ENCODE measurements at places on chromosomes 1 and 21.

- DNase-seq = no peak
Measured at GRCh38 chr1:22208268-22208972, 65.5 kb upstream of the WNT4 start.

GRCh38 chr1:25033828-25034705 is 104.0 kb upstream of the RUNX3 start:
- no peak for DNase-seq

DNA sequence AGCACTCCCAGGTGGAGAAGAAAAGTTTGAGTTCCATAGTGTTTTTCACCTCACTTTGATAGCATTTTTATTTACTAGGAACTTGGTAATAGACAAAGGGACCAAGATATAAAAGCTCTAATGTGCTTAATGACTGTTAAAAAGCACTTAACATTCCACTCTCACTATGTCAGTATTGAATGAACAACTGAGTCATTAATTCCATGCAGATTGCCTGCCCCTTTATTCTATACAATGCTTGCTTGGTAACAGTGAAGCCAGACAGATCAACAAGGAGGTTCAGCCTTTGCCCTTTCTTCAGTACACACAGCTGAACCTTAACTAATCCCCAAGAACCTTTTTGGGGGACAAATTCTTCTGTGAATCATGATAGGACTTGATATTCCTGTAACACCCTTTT is 425.5 kb downstream of the NUF2 start:
- DNase-seq = peak; percentile 3

DNA sequence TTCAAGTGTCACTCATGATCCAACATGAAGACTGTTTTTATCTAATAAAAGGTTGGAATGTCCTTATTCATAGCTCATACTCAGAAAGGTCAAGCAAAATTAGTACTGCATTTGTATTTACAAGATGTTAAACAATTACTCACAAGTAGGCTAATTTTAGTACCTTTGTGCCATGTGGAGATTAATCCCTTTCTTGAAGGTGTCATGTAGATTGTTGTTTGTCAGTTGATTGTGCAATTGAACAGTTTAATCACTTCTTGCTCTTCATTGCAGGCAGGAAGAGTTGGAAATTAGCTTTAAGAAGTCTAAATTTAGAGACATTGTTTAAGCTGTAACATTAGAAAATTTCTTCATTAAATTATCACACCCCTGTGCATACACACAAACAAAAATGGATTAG is 847.1 kb downstream of the KCNT2 start:
- DNase-seq = no peak

DNA sequence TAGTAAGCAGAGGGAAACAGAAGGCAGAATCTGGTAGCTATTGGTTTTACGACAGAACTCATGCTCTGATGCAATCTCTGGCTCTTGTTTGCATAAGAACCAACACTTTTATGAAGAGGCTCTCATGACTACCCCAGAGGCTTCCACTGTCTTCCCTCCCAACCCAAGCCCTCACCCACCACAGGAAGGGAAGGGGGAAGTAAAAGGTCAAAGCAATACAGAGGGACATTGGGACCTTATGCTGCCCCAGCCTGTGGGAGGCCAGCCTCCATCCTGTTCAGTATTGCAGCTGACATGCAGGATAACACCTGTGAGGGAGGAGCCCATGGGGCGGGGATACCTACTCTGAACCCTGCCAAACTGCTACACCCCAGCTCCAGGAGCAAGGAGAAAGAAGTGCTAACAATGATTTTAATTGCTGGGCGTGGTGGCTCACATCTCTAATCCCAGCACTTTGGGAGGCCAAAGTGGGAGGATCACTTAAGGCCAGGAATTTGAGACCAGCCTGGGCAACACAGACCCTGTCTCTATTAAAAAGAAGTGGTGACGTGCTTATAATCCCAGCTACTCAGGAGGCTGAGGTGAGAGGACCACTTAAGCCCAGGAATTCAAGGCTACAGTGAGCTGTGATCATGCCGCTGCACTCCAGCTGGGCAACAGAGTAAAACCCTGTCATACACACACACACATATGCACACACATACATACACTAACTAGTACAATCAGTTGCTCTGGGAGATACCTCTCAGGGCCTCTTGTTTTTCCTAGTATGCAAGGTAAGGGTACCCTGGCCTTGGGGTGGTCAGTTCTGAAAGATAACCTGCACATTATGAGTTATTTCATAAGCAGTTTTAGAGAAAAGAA is 9.5 kb downstream of the MR1 start:
- no peak for DNase-seq

DNA sequence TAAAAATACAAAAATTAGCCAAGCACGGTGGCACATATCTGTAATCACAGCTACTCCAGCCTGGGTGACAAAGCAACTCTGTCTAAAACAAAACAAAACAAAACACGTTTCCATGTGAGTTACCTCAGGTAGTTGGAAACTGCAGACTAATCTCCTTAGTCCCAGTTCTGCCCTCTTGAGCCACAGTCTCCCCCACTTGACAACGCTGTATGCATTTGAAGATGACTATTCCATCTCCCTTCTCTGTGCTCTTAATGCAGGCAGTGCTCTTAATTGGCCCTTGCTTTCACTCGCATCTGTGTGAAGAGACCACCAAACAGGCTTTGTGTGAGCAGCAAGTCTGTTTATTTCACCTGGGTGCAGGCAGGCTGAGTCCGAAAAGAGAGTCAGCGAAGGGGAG is 19.6 kb upstream of the DHCR24 start:
- DNase-seq = no peak

- no peak for DNase-seq
Measured at GRCh38 chr1:166882893-166883292, 6.8 kb upstream of the TADA1 start.

GRCh38 chr1:66931590-66931989 is 6.8 kb downstream of the MIER1 start:
- no peak for DNase-seq

- DNase-seq = no peak
Measured at GRCh38 chr1:47856996-47857395, 140.2 kb downstream of the TRABD2B start.

GRCh38 chr1:14470802-14471201 is 127.7 kb upstream of the KAZN start:
- no peak for DNase-seq

DNA sequence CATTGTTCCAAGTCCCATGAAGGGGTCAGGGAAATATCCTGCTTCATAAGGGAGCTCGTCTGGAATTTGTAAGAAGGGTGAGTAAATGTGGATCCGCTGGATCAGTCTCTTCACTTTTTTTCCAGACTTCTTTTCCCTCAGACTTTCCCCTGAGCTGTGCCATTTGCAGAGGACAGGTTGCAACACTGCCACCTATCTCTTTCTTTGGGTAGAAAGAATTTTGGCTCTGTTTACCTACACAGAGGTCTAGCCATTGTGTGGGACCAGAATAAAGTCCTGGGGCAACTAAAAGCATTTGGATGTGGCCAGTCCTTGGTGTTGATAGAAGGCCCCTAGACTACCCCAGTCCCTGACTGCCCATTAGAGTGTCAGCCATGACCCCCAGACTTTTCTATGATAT is 1146.7 kb upstream of the PRMT6 start:
- no peak for DNase-seq

GRCh38 chr1:67843746-67844145 is 10.5 kb upstream of the GNG12 start:
- DNase-seq = peak; percentile 68

GRCh38 chr1:152801333-152801732 is 4.8 kb downstream of the LCE1D start:
- no peak for DNase-seq

DNA sequence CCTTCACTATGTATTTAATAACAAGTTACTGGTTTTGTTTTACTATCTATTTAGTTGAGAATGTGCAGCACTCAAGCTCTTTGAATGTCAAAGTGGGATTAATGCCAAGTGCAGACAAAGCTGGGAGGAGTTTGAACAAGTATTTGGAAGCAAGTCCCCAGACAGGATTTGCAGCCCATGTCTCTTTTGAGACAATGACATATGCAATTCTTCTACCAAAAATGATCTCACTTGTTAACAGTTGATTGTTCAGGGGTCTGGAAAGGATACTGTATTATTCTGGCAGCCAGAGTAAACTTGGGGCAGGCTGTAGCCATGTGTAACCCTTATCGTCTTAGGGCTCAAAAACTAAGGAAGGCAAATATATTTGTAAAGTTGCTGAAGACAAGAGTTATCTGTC is 15.8 kb downstream of the COLGALT2 start:
- peak; percentile 90 for DNase-seq

DNA sequence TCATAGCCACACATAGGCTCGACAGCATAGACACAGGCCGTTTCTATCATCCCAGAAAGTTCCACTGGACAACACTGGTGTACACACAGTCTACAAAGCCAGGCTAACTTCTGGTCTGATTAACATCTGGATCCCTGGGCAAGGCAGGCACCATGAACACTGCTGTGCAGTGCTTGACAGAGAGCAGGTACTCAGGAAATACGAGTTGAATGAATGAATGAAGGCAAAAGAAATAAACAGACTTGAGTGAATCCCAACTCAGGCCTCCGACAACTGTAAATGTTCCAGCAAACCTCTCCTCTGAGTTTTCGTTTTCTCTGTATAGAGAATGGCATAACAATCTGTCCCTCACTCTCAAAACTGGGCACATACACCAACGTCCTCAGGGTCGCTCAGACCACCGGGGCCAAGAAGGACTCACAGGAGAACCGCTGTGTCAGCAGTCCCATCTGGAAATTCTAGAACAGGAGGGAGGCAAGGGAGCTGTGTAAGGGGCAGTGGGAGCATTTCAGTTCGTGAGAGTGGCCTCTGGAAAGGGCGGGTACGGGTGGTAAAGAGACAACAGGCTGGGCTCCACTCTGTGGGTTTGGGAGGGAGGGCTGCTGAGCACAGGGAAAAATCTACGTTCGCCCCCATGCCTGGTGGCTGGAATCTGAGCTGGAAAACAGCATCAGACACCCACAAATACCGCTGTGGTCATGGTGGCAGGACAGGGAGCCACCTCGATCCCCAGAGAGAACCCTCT is 15.1 kb upstream of the ECE1 start:
- no peak for DNase-seq

- DNase-seq = peak; percentile 28
Measured at GRCh38 chr1:198687429-198687828, 48.6 kb downstream of the PTPRC start.

GRCh38 chr21:43739621-43740435 is 20.9 kb downstream of the PDXK start:
- DNase-seq = no peak

- no peak for DNase-seq
Measured at GRCh38 chr1:37949524-37950152, 2.8 kb upstream of the INPP5B start.

- DNase-seq = peak; percentile 41
Measured at GRCh38 chr1:82517586-82517985, 716.9 kb downstream of the ADGRL2 start.

DNA sequence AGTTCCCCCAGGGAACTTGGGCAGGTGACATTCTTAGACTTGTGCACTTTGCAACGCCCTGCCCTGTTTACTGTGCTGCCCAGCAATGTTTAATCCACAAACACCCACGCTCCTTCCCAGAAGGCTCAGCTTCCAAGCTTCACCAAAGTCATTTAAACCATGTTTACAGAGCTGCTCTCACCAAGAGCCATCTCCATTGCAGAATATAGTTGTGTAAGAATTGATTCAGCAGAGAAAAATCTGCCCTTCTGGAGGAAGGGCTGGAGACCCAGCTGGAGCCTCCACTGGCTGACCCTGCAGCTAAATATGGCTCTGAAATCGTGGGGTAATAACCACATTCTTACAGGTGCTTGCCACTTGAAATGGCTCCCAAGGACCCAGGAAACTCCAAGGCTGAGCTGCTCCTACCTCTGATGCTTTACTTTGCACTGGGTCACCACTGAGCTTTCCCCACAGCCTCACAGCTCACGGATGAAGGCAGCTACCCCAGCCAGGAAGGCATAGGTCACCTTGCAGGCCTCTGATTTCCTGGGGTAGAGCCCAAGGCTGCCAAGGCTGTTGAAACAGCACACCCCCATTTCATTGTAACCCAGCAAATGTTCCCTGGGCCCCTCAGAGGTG is 8.7 kb downstream of the CAPN2 start:
- DNase-seq = peak; percentile 77

GRCh38 chr1:20600156-20600555 is 11.3 kb downstream of the CDA start:
- no peak for DNase-seq

Data from fibroblast of the aortic adventitia (primary cell).